ENCODE measurements at places on chromosomes 3 and 15.

GRCh38 chr3:17802950-17803349 lies 60.5 kb upstream of the TBC1D5 start:
- no peak for DNase-seq

DNA sequence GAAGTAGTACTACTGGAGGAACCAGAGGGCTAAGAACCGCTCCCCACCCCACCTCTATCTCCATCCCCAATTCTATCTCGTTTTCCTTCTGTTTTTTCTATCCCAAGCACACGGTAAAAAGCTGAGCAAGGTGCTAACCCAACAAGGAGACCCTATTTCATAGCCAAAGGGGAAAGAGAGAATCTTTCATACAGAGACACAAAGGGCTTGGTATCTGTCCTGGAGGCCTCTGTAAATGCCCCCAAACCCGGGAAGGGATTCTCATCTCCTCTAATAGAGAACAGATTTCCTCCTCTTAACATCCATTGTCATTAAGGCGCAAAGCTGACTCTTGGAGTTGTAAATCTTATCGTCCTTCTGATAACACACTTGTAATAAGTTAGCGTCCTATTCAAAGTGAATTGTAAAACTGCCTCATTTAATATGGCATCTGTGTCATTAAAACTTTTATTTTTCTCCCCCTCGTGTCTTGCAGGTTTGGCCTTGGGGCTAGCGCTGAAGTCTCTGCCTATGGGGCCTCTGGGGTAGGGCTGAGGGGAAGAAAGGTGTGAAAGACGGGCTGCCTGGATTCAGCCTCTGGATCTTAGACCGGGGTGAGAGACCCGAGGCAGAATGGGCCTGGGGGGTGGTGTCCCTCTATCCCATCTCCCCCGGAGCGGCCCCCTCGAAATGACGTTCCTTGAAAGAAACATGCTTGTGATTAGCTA lies 12.1 kb downstream of the NR2F2 start:
- no peak for DNase-seq

GRCh38 chr15:75820206-75820605 lies 23.0 kb upstream of the UBE2Q2 start:
- no peak for DNase-seq

- no peak for DNase-seq
Measured at GRCh38 chr3:183392186-183393034, 36.0 kb downstream of the MCF2L2 start.

DNA sequence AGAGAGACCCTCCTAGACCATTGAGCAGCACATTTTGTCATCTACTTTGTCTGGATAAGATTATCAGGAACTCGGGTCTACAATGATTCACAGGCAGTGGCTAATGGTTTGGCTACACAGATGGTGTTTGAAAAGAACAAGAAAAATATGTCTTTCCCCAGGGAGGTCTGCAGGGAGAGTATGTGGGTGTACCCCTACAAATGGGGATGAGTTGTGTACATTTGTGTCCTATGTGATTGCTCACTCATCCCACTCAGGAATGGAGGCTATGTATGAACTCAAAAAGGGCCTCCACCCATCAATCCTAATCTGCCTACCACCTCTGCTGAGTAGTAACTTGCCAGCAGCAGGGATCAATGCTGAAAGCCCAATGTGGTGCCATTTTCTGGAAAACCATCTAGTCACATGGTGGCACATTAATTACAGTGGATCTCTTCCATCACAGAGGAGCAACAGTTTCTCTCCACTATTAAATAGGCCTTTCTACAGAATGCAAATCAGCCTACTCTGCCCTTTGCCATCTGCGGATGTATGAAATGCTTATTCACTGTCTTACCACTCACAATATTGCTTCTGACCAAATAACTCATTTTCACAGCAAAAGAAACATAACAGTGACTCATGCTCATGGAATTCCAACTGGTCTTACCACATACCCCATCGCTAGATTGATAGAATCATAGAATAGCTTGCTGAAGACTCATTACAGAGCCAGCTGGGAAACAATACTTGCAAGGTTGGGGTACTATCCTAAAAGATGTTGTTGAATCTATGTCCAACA lies 48.3 kb upstream of the TRIM42 start:
- DNase-seq = no peak

DNA sequence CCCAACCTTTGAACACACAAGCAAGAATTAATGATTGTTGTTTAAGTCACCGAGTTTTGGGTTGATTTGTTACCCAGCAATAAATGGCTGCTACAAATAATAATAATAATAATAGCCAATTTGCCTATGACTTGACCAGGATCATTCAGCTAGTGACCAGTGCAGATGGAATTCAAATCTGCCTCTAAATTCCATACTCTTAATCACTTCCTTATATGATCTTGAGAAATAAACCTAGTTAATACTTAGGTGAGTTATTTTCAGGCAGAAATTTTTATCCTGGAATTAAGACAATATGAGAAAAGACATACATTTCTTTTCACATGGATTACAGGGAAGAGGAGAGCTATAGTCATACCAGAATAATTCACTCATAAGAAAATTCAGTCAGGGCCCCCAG lies 116.0 kb upstream of the GALNT15 start:
- DNase-seq = no peak

- no peak for DNase-seq
Measured at GRCh38 chr15:65421360-65422215, 1.2 kb downstream of the IGDCC4 start.

DNA sequence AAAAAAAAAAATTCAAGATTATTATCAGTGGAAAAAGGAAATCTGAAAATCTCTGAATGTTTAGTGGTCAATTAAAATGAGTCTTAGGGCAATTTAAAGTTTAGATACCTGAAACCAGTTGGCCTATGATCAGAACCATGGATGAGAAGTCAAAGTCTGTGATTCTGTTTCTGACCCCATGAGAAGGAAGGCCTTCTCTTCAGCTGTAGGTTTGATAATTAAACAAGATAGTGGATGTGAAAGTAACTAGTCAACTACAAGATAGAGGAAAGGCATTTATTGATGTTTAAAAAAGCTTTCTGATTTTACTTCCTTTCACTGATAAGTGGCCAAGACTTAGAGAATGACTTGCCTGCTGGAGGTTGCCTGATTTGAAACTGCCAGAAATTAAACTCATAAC lies 8.7 kb downstream of the PLS1 start:
- no peak for DNase-seq

- DNase-seq = no peak
Measured at GRCh38 chr3:197498499-197499241, 57.1 kb downstream of the BDH1 start.
